ENCODE measurements at places on chromosomes 1 and 21.

GRCh38 chr1:173448945-173449344 is 28.2 kb upstream of the PRDX6 start:
- no peak for DNase-seq

GRCh38 chr1:179663810-179664209 is 72.2 kb downstream of the TDRD5 start:
- DNase-seq: no peak

- no peak for DNase-seq
These were observed 21.6 kb downstream of the NSUN4 start for GRCh38 chr1:46362158-46362557.

DNA sequence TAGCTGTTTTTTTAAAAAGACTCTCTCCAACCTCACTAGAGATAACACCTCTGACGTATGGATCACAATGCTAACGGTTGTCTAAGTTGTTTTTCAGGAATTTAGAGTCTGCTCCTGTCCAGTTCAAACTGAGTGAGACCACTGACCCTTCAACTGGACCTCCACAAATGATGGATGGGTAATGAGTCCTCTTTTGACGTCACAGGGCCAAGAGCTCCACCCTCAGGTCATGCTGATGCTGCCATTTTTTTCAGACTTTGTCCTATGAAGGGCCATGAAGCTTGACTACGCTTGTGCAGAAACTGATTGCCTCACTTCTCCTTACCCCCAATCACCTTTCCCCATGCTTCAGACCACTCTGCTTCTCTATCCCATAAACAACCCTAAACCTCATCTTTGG is 16.6 kb downstream of the GRIK3 start:
- no peak for DNase-seq

DNA sequence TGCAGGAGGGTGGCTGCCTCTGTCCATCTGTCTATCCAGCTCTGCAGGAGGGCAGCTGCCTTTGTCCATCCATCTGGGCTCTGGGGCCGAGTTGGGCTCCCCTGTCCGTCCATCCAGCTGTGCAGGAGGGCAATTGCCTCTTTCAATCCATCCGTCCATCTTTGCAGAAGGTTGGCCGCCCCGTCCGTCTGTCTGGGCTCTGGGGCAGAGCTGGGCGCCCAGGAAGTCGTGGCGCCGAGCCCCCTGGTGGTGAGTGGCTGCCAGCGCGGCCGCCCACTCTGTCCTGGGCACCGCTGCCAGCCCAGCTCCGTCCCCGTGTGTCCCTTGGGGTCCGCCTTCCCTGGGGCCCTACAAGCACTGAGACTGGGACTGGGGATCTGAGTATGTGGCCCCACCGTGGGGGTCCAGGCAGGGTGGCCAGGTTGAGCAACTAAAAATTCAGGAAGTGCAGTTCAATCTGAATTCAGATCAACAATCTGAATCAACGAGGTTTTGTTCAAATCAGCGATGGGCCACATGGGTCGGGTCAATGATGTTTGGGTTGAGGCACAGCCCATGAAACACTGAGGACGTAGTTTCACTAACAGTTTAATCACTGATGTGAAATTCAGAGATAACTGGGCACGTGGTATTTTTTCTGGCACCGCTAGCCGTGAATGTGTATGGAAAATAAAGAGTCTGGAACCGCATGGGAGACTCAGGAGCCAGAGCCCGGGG is 99.1 kb upstream of the ACTRT2 start:
- no peak for DNase-seq

- no peak for DNase-seq
These were observed 46.7 kb upstream of the PCBP3 start for GRCh38 chr21:45596704-45597318.

GRCh38 chr1:19369396-19370090 is 57.4 kb downstream of the SLC66A1 start:
- DNase-seq: no peak

DNA sequence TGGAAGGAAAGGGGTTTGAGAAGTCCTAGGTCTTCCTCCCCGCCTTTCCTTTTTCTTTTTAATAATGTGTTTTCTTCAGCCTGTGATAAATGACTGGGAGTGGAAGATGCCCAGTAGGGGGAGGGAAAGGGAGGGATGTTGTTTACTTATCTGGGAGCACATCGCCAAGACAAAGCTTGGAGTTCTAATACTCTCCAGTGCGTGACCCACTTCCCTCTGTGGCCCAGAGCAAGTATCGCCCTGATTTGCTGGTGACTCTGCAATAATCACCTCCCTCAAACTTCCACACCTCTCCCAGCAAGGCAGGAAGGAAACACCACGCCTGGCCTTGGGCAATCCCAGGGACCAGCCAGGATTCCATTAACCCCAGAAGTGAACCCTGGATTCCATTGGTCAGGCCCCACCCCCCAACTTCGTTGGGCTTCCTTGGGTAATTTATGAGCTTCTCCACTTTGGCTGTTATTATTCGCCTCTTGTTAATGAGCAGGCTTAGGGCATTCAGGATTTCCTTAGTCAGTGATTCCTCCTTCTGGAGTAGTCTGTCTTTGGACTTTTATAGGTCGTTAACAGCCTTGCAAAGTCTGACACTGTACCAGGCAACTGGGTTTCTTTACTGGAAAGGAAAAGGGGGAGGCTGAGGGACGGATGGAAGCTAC is 24.3 kb upstream of the GRHL3 start:
- DNase-seq: peak; percentile 67

- no peak for DNase-seq
These were observed 319.2 kb upstream of the ADGRL4 start for GRCh38 chr1:79325705-79326104.

DNA sequence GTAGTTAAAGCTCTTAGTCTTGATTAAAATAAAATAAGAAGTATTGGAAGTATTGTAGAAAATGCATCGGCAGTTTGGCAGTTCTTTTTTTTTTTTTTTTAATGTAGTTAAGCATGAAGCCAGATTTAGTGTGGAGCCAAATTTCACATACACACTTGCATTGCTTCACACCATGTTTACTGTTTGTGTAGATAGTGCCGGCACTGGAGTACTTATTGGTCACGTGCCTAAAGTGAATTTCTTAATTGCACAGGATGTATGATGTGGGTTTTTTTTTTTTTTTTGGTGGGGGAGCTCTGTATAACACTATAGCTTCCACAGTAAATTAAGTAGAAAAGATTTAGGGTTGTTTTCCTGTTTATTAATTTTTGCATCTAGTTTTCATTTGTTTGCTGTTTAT is 21.2 kb upstream of the TMEM61 start:
- no peak for DNase-seq

DNA sequence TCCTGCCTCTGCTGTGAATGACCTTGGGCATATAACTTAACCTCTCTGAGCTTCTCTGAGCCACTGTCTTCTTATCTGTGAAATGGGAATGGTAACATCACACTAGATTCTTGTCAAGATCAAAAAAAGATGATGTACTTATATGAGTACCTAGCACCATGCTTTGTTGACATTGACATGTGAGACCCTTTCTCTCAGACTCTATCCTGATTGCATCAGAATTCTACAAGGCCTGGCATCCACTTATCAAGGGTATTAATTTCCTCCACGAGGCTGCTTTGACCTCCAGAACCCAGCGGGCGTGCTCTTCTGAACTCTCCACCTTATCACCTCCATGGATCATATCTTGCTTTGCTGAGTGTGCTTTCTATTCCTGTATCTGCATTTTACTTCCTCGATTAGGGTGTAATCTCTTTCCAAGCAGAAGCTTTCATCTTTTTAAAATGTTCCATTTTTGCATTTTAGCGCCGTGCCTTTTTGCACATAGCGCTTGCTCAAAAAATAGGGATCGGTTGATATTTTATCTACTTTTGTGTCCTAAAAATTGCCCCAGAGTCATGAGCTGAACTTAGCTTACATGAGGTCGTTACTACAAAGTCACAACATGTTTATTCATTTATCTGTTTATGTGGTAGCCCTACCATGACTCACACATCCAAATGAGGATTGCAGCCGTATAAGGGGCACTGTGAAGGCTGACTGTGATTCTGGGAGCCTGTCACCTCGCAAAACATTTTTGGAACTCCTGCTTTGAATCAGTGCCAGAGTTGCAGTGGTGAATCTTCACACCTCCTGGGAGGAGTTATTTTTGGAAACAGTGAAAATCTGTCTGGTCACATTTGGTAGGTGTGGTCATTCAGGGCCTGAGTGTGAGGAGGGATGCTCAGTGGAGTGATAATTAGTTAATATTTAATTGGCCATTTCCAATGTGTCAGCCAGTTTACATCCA is 63.2 kb downstream of the IER5 start:
- peak; percentile 40 for DNase-seq

DNA sequence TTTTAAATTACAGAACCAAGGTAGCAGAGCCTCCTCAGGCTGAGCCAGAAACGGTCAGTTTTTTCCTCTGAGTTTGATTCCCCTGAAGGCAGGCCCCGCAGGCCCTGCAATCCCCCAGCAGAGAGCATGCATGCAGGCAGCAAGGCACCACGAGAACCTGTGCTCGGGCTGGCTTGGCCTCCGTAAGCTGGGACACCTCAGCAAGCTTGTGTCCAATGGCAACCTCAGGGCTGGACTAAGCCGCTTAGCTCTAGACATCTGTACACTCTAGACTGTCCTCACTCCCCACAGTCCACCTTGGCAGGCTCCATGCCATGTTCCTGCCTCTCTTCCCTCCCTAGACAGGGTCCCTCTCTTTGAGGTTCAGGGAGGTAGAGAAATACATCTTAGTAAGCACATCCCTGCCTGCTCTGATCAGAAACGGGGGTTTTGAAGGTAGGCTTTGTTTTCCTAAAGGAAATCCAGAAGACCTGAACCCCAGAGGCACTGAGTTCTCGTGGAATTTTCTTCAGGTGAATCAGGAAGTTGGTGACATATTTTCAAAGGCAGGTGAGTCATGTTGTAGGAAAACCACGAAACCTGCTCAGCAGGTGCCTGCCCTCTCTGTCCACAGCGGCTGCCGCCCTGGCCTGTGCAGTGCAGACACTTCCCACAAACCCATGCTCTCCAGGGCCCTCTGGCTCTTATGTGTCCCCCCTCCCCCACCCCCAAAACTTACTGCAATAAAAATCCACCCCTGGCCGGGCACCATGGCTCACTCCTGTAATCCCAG is 7.0 kb downstream of the TMEM63A start:
- DNase-seq: no peak

DNA sequence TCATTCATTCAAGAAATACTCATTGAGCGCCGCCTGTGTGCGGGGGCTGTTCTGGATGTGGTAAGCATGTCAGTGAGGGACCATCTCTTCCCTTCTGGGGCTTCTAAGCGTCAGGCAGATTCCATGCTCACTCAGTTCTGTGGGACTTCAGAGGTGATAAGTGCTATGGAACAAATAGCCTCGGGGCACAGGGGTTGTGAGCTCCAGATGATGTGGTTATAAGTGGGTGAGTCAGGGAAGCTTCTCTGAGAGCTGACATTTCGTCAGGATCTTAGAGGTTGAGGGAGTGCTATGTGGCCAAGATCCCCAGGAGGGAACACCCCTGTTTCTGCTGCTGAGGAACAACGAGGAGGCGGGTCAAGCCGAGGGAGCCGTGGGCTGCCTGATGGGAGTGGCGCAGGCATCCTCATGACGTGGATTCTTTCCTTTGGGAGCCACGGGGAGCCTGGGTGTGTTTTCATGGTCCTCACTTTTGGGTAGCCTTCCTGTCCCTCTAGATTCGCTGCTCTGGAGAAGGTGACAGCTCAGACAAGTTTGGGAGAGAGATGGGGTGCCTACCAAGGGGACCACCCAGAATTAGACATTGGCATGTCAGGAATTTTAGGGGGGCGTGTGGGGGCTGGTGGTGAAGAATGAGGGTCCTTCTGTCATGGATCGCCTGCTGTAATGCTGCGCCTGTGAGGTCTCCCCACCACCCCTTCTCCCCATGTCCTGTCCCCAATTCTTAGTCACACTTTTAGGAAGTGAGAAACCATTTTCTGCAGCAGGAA is 38.5 kb downstream of the HUNK start:
- peak; percentile 88 for DNase-seq

DNA sequence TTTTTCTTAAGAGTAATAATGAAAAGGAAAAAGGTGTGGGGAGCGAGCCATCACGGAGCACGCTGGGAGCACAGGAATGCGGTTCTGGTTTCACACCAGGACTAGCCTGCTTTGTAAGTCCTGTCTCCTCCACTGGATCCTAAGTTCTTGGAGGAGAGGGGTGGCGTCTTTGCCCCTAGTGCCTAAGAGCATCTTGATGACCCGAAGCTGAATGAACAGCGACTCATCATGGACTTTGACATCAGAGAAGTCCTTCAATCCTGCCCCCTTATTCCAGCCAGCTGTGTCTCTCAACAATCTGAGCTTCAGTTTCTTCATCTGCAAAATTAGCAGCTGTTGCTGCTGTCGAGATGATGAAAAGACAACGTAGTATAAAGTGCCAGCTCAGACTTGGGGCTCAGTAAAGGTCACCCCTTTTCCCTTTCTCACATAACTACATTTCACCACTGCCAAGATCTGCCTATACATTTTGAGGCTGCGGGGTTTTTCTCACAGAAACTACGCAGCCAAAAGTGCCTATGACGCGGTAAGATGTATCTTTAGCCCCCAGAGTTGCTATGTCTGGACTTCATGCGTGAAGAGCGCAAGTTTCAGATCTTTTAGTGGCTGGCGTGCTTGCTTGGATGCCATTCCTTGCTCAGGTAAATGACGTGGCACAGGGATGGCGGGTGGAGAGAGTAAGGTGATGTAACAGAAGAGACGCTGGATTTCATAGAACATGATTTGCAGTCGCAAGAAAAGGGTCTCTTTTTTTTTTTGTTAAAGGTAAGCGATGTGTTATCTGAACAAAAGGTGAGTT is 4.9 kb upstream of the PRDM2 start:
- DNase-seq: no peak

DNA sequence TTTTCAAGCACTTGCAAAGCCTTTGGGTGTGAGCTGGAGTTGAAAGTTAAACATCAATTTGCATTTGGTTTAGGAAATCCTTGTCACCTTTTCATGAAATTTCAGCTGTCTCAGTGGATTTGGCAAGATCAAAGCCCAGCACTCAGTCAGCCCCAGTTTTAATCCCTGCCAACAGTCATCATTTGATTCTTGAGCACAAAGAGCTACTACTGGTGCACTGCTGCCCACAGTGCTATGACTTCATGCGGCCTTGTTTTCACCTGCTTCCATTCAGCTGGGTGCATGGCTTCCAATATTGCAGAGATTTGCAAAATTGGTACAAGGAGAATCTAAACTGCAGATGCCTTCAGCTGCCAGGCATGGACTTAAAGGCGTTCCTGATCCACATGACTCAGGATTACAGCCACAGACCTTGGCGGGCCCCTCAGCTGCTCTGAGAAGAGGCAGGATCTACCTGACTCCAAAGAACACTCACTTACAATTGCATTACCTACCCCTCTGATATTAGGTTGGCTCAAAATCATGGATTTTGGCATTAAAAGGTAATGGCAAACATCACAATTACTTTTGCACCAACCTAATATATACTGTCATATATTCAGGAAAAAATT is 259.1 kb downstream of the DSCAM start:
- DNase-seq: no peak

GRCh38 chr1:12113433-12114339 is 50.6 kb downstream of the TNFRSF8 start:
- no peak for DNase-seq

GRCh38 chr1:1622010-1622787 is 6.9 kb downstream of the MIB2 start:
- no peak for DNase-seq

All from HFF-Myc (cell line).